Thyroid gland (tissue), 4 donors: ENCODE measurements at places on chromosomes 16 and 17.

GRCh38 chr17:32971171-32971570 lies 20.5 kb upstream of the SPACA3 start:
- DNase-seq, result no peak

DNA sequence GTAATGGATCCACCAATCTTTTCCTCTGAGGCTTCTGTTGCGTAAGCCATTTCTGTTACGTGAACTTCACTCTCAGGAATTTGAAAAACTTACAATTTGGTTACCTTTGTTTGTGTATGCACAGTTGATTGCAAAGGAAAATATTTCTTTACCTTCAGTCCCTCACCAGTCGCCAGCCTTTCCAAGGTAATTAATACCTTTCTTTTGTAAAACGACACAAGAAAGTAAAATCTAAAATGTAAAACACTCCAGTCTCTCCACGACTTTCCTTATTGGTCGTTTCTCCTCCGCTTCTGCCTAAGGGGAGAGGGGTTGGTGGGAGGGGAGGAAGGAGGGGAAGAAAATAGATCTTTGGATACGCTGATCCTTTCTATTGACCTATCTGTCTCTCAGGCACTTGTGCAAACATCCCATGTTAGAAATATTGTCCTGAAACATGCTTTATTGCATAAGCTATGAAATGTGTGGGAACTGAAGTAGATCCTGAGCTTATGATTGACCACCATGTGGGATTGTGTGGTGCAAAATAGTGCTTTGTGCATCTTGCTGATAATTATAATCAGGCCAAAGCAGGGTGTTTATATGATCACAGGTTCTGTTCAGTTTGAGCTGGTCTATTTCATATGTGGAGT lies 32.4 kb upstream of the EFCAB13 start:
- DNase-seq, result no peak

DNA sequence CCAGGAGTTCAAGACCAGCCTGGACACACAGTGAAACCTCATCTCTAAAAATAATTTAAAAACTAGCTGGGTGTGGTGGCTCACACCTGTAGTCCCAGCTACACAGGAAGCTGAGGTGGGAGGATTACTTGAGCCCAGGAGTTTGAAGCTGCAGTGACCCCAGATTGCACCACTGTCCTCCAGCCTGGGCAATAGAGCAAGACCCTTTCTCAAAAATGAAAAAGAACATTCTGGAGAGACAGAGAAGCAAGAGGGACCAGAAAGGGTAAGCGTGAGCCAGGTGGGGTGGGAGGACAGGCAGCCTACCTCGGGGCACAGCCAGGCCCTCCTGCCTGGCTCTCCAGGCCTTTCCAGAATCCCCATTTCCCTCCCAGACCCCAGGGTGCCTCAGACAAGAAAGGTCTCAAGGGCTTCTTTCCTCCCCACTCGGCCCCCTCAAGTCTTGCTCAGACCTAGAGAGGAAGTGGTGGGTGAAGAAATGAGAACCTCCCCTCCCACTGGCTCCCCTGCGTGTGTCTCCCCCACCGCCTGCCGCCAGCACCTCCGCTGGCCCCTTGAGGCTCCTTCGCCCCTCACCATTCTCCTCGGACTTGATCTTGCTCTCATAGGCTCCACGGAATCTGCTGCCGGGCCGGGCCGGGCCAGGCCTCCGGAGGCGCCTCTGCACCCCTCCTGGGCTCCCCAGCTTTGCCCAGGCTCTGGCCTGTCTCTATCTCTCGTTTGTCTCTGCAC lies 503 bp downstream of the C16orf54 start:
- no peak for DNase-seq

GRCh38 chr16:88479793-88480760 lies 27.0 kb downstream of the ZFPM1 start:
- DNase-seq, result no peak

GRCh38 chr17:45970659-45971058 lies 28.4 kb upstream of the STH start:
- DNase-seq, result no peak

GRCh38 chr17:537133-537532 lies 177.5 kb downstream of the VPS53 start:
- DNase-seq, result no peak

- DNase-seq, result peak; percentile 38
Measured at GRCh38 chr16:49127103-49127502, 154.5 kb downstream of the CBLN1 start.

DNA sequence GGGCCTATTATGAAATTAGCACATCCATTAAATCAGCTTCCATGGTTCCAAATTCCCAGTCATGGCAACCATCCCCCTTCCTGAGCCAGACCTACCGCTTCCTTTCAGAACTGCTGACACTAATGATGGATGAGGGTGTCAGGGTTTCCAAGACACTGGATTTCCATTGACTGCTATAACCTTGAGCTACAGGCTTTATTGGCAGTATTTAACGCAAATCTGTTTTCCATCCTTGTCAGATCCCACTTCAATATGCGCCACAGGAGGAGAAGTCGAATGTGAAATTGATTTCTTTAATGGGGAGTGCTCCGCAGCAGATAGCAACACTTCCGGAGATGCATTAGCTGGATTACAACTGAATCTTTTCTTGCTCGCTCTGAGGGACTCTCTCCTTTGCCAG lies 197.1 kb downstream of the HS3ST4 start:
- no peak for DNase-seq

DNA sequence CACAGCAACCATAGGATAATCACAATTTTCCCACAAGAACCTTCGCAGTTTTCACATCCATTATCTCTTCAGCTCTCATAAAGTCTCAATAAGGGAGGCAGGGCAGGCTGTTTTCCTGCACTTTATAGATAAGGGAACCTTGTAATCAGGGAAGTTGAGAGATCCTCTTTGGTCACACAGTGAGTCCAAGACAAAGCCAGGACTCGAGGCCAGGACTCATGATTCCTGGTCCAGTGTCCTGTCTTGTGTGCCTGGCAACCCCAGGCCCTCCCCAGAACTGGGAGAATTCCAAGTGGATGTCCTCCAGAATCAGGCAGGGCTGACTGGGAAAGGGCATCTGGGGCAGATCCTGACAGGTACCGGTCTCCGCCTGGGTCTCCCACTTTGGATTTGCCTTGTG lies 23.1 kb upstream of the PHF12 start:
- DNase-seq, result no peak

DNA sequence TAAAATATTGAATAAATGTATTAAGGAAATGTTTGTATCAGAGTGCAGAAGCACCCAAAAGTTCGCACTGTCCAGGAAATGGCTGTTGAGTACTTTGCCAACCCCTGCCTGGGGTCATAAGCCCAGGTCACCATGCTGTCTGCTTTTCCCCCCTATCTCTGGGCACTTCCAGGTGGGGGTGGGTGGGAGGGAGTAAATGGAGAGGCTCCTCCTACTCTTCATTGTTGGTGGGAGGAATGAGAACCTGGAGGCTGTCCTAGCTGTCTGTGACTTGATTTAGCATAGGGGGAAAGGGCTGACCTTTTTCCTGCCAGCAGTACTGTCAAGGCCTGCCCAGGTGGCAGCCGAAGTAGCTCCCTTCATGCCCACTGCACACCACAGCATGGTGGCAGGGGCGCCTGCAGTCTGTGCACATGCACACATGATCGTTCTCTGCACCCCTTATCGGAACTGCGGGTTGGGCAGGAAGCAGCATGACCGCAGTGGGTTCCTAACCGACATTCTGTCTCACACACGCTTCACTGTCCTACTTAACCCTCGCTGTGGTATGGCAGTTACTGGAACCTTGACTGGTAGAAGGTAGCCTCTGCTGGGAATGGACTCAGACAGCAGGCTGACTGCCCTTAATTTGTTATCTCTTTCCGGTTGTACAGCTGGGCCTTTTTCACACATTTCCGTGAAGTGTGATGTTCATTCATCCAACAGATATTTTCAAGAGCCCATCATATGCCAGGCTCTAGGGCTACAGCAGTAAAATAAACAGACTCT lies 41.5 kb downstream of the LDHD start:
- no peak for DNase-seq

DNA sequence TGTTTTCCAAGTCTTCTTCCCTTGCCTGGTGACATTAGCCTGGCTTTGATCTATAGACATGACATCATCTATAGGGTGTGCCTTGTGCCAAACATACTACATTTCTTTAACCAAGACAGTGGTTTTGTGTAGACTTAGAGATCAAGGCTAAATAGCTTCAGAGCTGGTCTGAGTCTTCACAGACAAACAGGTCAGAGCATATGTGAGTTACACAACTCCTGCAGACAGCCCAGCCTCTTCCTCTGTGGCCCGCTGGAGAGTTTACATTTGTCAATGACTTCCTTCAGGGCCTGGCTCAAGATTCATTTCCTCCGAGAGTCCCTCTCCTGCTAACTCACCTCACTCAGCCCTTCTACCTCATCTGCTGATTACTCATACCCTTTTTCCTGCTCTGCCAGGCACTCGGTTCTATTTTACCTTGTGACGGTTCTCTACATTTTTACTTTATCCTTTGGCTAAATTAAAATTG lies 73.1 kb upstream of the TANC2 start:
- no peak for DNase-seq

DNA sequence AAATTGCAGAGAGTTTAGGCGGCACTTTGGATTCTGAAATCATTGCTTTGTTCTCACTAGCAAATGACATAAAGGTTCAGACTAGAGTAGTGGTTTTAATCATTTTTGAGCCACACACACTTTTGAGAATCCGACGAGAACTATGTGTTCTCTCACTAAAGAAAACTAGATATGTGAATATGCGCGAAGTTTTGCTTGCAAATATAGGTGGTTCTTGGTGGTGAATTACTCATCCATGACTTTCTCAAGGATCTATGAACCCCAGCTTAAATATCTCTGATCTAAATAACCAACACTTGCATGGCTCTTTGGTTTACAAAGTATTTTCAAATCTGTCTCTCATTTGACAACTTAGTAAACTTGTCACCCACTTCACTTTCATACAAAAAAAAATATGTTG lies 54.8 kb downstream of the NOG start:
- DNase-seq, result no peak

DNA sequence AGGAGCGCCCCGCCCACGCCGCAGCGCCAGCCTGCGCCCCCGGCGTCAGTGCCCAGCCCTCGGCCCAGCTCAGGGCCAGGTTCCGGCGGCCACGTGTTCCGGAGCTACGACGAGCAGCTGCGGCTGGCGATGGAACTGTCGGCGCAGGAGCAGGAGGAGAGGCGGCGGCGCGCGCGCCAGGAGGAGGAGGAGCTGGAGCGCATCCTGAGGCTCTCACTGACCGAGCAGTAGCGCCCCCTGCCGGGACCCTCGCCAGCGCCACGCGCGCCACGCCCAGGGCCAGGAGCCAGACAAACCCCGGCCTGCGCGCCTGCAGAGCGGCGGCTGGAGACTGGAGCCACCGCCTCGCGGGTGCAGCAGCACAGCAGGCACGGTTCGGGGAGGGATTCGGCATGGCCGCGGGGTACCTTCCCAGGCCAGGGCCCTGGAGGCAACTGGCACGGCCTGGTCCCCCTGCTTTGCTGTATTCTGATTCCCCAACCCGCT lies 9.3 kb downstream of the CORO6 start:
- DNase-seq, result peak; percentile 97

DNA sequence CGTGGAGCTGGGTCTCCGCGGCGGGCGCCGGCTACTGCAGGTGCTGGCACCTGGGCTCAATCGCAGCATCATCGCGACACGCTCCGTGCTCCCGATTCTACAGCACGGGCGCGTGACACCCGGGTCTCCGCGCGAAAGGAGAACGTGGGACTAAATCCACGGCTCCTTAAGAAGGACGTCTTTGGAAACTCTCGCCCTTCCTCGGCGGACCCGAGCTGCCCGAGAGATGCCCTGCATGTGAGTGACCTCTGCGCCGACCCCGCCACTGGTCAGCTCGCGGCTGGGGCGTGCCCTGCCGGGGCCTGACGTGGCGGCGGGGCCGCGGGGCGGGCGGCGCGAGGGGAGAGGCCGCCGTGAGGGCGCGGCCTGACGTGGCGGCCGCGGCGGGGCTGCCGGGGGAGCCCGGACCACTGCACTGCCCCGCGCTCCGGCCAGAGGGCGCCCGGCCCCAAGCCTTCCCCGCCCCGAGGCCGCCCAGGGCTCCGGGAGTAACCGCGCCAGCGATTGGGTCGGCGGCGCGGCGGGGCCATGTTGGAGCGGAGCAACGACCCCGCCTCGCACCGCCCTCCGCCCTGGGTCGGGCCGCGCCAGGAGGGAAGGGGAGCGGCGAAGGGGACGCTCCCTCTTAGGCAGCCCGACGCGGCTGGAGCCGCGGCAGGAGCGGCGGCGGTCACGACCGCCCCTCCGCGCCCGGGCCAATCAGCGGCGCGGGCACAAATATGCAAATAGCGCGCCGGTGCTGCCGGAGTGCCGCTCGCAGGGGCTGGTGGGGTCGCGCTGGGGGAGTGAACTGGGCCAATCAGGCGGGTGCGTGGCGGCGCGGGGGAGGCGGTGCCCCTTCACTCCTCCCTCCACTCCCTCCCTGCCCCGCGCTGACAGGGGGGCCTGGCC lies 75.6 kb downstream of the CHD9 start:
- peak; percentile 98 for DNase-seq

- DNase-seq, result no peak
Measured at GRCh38 chr16:12695454-12695853, 108.2 kb downstream of the CPPED1 start.

- DNase-seq, result peak; percentile 99
Measured at GRCh38 chr16:70715055-70715858, 29.4 kb upstream of the MTSS2 start.

DNA sequence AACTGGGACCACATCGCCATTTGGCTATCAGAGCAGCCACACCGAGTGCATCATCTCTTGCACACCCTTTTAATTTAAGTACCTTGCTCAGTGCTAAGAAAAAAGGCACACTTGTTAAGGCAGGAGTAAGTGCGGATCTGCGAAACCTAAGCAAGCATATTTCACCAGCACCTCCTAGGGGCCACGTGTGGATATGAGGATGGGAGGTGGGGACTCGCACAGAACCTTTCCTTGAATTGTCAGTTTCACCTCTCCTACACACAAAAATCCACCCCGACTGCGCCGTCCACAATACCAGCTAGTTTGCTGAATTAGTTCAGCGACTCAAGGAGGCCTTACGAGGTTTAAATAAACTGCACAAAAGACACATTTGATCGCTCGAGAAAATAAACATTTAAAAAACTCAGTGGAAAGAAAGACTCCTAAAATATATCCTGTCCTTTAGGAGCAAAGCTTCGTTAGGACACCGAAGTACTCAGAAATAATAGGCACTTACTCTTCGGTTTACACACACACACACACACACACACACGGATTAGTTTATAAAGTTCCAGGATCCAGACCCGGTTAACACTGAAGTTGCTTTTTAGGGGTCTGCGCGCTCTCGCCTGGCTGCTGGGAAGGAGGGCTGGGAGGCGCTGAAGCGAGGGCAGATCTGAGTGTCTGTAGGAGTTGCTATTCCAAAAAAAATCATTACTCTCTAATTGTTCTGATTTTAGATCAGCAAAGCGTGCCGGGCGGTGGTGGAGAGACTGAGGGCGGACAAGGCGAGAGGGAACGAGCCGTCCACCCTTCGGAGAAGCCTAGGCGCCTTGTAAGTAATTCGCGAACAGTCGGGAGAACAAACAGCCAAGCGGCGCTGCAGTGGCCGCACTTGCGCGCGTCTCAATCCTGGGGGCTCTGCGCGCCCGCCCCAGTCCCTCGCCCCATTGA lies 1.0 kb upstream of the KCNJ2 start:
- peak; percentile 79 for DNase-seq

GRCh38 chr16:82236415-82236814 lies 66.4 kb upstream of the MPHOSPH6 start:
- DNase-seq, result no peak
